ENCODE measurements at places on chromosomes 6 and 20.

DNA sequence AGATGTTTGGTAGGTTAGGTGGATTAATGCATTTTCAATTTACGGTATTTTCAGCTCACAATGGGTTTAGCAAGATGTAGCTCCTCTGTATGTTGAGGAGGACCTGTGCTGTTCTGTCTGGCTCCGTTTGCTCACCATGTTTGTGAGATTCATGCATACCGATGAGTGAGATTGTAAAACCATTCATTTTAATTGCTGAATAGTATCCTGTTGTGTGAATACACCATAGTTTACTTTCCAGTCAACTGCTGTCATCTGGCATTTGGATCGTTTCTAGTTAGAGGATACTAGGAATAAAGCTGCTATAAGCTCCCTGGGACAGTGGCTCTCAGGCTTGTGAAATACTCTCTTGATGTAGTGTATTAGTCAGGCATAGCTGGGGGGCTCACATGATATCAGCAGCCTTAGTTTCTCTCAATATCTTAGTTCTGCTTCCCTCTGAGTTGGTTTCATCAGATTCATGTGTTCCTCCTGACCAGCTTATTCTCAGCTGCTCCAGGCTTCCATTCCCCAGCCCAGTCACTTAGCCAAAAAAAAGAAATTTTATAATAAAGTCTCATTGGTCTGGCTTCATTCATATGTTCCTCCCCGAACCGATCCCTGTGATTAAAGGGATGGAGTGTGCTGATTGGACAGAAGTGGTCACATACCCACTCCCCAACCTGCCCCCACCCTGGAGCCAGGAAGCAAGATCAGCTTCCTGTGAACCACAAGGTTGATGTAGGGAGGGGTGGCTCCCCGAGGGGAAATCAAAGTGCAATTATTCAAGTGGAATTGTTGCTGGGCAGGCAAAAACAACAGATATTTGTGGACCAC, 10.9 kb upstream of the B4GALT5 start:
- no peak for DNase-seq

GRCh38 chr6:111239461-111239860, 152.2 kb downstream of the SLC16A10 start:
- no peak for DNase-seq

DNA sequence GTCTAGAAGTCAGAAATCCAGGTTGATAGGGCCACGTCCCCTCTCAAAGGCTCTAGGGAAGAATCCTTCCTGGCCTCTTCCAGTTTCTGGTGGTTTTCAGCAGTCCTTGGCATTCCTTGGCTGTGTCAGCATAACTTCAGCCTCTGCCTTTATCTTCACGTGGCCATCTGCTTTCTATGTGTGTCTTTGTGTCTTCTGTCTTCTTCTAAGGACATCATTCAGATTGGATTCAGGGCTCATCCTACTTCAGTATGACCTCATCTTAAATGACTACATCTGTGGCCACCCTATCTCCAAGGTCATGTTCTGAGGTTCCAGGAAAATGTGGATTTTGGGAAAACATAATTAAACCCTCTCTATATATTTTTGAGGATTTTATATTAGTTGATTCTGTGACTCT, 23.0 kb downstream of the C6orf89 start:
- no peak for DNase-seq

- no peak for DNase-seq
Observed at GRCh38 chr20:39751557-39752137, 789.5 kb downstream of the DHX35 start.

GRCh38 chr6:1613688-1614447, 4.2 kb downstream of the FOXC1 start:
- no peak for DNase-seq

DNA sequence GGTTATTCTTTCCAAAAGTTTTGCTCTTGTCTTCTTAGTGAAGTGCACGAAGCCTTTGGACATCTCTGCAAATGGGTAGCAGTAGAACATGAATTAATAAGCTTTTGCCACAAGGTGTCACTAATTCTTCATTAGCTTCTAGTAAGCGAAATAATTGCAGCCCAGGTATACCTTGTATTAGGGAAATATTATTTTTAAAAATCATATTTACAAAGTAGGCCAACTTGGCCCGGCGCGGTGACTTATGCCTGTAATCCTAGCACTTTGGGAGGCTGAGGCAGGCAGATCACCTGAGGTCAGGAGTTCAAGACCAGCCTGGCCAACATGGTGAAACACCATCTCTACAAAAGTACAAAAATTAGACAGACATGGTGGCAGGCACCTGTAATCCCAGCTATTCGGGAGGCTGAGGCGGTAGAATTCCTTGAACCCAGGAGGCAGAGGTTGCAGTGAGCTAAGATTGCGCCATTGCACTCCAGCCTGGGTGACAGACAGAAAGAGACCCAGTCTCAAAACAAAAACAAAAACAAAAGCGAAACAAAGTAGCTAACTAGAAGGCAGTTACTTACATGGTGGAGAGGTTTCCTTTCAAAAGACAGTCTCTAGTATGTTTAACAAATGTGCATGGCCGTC, 8.8 kb upstream of the RSPH3 start:
- peak; percentile 59 for DNase-seq

DNA sequence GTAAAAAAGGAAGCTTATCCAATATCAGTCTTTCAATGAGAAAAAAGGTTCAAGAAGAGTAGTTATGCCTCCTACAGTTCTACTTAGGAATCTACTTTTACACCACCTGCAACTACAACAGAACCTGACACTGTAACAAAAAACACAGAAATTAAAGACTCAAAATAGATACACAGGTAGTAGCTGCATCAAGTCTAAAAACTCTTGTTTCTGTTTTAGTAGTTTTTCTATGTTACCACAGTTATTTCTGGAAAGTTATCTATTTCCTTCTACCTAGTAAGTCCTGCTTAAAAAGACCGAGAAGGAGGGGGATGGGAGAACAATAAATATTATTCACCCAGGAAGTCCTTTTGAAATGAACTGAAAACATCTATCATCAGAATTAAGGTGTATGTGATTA, 52.5 kb downstream of the ATG5 start:
- DNase-seq: peak; percentile 31

GRCh38 chr6:71345476-71346333, 57.1 kb downstream of the OGFRL1 start:
- DNase-seq: no peak

DNA sequence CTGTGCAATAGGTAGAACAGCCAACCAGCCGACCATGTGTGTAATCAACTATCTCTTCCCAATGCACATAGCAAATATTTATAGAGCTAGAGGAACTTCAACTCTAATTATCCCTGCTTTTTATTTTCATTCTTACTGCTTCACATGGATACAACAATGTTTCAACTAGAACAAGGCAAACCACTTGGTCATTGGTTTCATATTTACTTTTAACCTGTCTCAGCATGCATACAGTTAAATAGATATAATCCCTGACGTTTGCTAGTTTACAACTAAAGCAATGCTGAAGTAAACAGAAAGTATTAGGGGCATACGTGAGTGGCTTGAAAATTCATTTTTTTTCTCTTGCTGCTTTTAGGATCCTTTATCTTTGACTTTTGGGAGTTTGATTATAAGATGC, 318.5 kb upstream of the MAP3K7 start:
- DNase-seq: no peak

GRCh38 chr20:63750807-63751470, 11.4 kb downstream of the SLC2A4RG start:
- peak; percentile 35 for DNase-seq

DNA sequence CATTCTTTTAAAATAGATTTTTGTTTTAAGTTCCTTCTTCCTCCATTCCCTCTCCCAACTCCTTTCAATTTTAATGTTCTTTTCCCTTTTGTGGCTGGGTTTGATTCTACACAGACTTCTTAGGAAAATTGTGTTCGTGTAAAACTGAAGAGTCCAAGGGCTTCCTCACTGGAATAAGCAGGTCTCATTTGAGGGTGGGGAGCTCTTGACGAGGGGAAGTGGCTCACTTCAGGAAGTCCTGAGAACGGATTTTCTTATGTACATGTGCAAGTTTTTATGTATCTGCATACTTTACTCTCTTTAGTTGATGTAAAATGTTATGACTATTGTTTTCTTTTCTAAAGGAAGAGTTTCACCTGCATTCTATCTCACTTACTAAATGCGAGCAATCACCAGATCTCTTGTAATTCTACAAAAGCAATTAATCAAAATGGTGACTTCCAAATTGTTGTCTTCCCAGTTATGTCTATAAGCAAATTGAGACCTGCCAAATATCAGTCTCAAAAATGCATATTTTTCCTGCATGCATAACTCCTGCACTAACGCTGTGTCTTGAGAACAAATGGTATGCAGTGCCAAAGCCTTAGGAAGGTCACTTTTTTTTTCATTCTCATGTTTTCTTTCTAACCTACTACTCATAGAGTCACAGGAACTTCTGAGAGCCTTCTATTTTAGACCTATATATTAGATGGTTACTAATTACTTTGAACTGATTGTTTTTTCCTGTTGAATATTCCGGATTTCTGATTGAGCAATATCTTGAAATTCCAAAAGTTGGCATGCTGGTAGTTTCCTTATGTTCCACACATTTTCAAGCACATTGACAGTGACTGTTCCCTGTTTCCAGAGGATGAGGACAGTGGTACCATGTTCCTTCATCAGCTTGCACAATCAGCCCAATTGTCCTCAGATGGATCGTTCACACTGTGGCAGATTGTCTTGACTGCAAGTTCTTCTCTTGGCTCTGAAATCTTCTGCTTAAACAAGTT, 251.9 kb upstream of the PRDM1 start:
- DNase-seq: no peak

DNA sequence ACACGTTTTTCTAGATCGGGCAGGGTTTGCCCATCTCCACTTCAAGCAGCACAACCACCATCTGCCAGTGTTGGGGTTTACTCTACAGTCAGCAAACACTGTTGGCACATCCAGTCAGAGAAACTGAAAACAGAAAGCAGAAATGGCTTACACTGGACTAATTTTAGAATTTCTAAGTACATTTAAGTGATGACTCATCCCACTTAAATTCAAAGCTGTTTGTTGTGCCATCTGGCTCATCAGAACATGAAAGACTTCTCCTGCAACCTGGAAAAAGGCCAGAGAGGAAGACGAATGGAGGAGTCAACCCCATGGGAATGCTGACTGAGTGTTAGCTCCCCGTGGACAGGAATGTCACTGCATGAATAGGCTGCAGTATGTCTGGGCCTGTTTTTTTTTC, 21.8 kb downstream of the FAM209B start:
- DNase-seq: peak; percentile 64

DNA sequence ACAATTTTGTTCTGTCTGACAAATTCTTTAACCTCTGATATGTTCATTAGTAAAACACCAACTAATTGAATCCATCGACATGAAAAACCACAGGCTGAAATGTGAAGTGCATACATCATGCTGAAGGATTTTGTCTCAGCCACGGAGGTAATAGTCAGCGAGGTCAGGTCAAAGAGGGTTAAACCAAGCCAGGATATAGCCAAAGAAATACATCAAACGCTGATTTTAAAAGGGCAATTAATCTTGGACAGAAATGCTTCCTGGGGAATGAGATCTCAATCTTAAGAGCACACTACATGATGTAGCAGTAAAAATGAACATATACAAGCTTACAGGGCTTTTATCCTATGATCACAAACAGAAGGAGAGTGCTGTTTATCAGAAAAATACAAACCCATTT, 106.7 kb downstream of the PRDM1 start:
- no peak for DNase-seq

GRCh38 chr6:85193339-85193738, 256.5 kb upstream of the NT5E start:
- DNase-seq: no peak

DNA sequence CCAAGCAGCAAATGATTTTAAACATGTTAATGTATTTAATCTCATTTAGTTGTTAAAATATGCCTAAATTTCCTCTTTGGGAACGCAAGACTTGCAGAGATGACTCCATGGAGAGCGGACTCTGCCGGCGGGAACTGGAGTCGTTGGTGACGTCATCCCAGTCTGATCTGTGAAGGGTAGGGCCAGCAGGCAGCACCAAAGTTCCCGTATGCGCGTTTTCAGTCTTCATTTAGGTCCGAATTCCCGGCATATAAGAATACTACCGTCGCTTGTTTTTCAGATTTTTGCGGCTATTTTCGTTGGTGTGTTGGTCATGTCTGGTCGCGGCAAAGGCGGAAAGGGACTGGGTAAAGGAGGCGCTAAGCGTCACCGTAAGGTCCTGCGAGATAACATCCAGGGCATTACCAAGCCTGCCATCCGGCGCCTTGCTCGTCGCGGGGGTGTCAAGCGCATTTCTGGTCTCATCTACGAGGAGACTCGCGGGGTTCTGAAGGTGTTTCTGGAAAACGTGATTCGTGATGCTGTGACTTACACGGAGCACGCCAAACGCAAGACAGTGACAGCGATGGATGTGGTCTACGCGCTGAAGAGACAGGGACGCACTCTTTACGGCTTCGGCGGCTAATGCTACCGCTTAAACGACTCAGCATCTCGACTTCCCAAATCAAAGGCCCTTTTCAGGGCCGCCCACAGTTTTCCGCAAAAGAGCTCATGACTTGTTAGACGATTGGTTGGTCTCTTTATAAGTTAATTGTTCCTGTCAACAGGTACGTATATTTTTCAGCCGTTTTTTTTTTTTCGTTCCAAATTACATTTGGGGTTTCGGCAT, 117.3 kb downstream of the HFE start:
- DNase-seq: peak; percentile 82

All from GM13977 (cell line).